Adipocyte (in vitro differentiated cells): ENCODE measurements at places on chromosomes 5 and 9.
A peak's percentile ranks its signal among the peaks of the same experiment; 100 is the strongest.

DNA sequence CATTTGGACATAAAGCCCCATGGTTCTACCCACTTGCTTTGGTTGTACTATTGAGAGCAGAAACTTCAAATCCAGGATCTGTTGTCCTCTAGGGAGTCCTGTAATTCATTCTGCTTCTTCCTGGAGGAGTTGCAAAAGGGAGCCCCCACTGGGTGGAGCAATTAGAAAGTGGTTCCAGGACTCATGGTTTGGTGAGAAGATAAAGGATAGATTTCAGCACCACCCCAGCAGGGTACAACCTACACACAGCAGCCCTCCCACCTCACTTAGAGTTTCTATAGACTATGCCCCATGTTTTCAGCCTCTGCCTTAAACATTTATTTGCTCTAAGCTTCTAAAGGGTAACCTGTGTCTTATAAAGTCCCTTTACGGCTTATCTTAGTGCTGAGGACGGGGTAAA is 112.6 kb upstream of the ARRDC3 start:
- no peak for DNase-seq

GRCh38 chr5:4740156-4740555 is 400.0 kb upstream of the ADAMTS16 start:
- DNase-seq = no peak

DNA sequence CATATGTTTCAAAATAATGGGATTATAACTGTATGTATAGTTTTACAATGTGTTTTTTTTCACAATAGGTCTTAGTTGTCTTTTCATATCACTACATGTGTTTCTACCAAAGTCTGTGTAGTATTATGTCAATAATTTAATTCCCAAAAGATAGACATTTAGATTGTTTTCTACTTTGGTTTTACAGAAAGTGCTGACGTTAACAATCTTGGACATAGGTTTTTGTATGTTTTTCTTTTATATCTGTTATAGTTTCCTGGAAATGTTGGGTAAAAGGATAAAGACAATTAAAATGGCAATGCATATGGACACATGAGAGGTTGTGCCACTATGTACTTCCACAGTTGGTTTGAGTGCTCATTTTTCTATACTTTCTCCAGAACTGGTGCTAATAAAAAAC is 15.2 kb downstream of the TMEFF1 start:
- no peak for DNase-seq

DNA sequence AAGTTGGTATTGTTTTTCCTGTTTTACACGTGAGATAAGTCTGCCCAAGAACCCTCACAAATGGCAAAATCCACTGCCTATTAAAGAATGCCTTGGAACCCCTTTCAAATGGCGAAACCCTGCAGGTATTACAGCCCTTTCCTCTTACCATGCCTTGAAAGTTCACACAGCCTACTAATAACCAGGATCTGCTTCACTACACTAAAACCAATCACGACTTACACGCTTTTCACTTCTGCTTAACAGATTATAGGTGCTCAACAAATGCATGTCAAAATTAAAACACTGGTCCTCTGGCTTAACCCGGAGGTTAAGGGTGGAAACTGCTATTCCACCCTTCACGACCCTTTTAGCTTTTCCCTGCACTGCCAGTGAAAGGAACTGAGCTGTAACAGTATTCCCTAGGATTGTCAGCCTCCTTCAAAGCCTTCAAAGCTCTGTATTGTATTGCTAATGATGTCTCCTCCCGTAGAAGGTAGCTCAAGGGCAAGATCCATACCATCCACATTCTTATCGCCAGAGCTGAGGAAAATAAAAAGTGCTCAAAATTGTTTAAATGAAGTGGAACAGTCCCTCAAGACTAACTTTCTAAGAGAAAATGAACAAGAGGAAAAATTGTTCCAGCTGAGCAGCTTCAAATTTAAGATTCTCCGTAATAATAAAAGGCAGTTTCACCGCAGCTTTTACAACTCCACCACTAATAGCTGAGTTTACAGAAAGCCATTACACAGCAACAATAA is 997 bp downstream of the AUH start:
- peak; percentile 19 for DNase-seq

- peak; percentile 45 for DNase-seq
Measured at GRCh38 chr9:115411993-115412452, 294.1 kb upstream of the TNC start.

- no peak for DNase-seq
Measured at GRCh38 chr5:10123254-10123989, 126.3 kb downstream of the ATPSCKMT start.

DNA sequence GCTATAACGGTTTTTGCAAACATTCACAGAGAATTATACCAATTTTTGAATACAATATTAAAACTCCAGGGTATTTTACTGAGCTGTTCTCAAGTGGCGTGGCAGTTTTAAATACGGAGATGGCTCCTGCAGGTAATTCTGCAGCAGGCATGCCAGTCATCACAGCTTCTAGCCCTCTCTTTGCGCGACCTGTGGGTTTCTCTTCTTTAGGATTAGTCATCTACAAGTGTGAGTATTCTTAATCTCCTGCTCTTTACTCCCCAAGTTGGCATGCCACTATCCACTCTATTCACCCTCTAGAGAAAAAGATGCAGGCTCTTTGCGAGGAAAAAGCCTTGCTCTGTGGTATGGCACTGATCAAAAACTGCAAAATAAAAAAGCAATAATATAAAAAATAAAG is 43.9 kb downstream of the ANKRD31 start:
- DNase-seq = no peak

DNA sequence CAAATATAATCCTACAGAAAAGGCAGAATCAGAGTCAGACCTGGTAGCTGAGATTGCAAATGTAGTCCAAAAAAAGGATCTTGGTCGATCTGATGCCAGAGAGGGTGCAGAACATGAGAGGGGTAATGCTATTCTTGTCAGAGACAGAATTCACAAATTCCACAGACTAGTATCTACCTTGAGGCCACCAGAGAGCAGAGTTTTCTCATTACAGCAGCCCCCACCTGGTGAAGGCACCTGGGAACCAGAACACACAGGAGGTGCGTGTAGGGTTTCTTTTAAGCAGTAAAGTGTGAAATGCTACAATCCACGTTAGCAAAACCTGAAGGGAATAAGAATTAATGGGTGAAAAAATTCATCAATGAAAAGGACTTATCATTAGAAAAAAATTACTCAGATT is 145.8 kb downstream of the GIN1 start:
- no peak for DNase-seq

DNA sequence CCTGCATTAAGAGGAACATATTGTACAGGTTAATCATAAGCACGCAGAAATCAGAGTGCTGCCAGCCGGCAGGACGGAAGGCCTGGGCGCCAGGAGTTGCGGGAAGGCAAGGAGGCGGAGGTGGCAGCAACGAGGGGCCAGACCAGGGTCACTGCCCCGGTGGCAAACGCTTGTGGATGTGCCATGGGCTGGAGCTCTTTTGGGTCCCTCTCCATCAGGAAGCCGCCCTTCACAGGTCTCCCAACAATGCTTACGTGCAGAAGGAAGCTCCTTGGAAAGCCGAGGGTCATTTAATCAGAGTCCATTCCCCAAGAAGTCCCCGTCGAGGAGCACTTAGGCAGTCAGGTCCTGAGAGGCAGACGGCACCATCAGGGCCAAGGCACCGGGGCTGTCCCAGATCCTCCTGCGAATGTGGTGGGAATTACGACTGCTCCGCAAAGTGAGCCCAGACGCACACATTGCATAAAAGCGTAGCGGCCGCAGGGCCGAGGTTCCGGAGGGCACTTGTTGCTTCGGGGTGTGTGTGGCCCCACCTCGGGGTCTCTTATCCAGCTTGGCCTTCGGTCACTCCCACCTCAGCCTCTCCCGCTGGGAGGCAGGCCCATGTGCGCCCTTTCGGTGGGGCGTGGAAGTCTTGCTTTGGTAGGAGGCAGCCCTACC is 20.5 kb downstream of the MRPL36 start:
- DNase-seq = no peak
